Fibroblast of skin of right quadriceps (primary cell): ENCODE measurements at places on chromosomes 6 and 20.

DNA sequence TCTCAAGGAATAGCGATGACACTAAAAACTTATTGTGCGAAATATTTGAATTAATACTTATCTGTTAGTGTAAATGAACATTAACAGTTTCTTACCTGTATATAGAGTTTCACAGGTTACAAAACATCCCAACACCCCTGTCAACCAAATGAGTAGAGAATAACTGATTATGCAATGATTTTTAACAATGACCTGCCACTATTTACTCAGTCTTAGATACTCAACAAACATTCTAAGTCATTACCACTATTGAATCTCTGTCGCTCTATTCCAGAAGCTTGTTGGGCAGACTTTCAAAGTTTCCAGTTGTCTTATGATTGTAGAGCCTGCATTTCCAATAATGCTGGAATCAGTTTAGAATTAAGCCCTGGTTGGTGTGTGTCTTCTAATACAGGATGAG, 85.5 kb downstream of the RNF182 start:
- no peak for DNase-seq

DNA sequence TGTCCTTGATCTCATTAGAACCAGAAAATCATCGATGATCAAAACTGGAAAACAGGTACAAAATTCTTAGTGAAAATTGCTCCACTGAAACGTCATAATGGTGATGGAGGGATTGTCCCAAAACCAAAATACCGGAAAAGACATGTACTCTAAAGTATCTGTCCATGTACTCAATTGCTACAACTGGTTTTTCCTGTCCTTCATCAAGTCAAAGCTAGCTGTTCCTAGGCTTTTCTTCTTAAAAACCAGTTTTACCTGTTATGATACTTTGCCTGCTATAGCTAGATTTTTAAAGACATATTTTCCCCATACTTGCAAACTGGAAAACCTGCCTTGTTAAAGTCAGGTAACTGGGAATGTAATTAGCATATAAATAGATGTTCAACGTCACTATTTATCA, 50.5 kb upstream of the LRRC1 start:
- DNase-seq, result no peak

- no peak for DNase-seq
Measured at GRCh38 chr6:3812596-3812995, 36.6 kb upstream of the FAM50B start.

- no peak for DNase-seq
Measured at GRCh38 chr20:38278763-38279162, 18.2 kb upstream of the KIAA1755 start.

DNA sequence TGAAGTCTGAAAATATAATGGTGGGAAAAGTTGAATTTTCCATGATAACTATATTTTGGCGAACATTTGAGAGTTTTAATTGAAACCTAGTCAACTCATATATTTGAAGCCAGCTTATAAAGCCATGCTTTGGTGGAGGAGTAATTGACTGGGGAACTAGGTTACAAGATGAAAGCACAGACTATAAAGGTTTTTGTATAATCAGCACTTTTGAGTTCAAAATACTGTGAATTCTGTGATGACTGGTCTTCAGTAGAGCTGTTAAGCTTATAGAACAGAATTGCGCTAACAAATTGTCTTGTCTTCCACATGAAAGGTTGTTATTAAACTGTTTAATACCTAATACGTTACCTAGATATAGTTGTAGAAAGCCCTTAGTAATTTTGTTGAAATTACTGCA, 159.1 kb upstream of the SCGN start:
- DNase-seq, result no peak

DNA sequence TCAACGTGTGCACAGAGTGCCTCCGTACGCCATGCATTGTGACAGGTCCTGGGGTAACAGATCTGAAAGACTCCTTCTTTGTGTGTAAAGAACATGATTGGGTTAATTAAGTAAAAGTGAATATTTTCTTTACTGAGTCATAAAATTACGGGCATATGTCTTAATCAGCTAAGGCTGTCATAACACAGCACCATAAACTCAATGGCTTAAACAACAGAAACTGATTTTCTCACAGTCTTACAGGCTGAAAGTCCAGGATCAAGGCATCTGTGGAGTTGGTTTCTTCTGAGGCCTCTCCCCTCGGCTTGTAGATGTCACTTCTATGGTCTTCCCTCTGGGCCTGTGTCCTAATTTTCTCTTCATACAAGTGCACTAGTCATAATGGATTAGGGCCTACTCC, 176.9 kb downstream of the MTFR2 start:
- peak; percentile 63 for DNase-seq

GRCh38 chr6:166456395-166457156, 73.8 kb upstream of the MPC1 start:
- DNase-seq, result no peak

DNA sequence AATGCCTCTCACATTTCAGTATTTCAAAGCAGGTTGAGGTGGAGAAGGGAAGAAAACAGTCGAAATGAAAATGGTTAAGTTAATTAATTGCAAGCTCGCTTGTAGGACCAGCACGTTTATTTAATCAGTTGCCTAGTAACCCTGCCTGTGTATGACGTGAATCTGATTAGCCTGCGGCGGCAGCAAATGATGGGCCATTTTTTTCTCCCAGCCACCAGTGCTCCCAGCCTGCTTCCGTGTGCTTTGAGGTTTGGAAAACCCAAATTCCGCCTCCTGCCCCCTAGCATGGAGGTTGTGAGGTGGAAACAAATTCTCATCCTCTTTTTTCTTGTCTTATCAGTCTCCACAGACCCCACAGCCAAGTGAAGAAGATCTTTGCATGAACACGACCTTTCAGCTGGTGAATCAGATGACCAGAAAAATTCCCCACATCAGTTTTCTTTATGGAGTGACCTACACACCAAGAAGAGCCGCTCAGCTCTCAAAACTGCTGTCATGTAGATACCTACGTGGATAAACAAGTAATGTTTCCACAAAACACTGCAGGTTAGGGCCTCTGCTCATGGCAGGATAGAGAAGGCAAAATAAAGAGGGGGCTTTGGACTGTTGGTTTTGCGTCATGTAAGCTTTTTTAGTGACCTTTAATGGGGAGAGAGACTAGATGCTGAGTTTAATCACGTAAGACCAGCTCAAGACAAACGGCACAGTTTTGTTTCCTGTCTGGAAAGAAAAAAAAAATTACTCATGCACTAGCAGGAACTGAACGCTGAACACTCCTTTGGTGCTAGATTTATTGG, 572.9 kb upstream of the NOX3 start:
- peak; percentile 24 for DNase-seq

GRCh38 chr6:36177166-36177565, 19.4 kb upstream of the BRPF3 start:
- no peak for DNase-seq

GRCh38 chr20:8783734-8784133, 285.2 kb upstream of the PLCB4 start:
- DNase-seq, result no peak

DNA sequence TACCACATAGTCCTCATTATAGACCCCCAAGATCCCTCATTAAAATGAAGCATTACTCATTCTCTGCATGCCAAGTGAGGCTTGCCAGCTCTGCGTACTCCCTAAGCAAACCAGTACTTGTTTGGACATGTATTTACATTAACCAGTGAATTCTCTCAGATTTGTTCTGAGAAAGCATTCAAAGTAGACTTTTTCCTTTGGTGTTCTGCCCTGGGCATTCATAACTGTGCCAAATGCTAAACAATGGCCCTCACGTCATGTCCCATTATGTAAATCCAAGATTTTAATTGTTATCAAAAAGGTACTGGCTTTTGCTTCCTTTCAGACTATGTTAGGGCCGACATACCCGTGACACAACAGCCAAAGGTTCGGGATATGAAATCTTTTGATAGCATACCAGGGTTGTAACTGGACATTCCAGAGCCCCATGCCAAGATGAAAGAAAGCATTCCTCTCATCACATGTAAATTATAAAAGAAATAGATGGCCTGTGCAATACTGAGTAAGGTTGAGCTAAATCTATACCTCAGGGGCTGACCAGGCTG, 164.2 kb downstream of the ADAT2 start:
- DNase-seq, result peak; percentile 36

GRCh38 chr6:35262596-35262995, 3.1 kb downstream of the ZNF76 start:
- peak; percentile 13 for DNase-seq

DNA sequence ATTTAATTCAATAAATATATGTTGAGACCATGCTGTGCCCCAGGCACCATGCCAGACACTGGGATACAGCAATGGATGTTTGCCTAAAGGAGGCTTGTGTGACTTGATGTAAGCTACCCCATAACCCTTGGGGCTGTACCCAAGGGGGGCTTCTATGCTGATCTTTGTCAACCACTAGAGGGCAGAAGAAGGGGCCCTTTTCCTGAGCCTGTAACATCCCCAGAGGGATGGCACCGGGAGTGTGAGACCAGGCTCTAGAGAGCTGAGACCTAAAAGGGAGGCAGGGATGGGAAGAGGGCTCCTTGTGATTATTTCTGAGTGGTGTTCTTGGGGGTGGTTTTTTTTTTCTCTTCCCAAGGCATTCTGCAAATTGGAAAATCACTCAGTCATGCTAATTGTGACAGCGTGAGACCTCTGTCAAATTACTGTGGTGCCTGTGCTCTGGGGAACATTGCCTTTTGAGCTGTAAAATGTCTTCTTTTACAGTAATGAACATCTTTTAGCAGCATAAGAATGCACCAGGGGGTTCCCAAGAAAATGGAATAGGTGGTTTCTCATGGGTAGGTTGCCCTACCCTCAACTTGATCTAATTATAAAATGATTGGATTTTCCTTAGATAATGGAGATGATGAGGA, 138.7 kb upstream of the SLC24A3 start:
- DNase-seq, result no peak

GRCh38 chr6:51528556-51528955, 558.9 kb downstream of the PKHD1 start:
- peak; percentile 5 for DNase-seq

DNA sequence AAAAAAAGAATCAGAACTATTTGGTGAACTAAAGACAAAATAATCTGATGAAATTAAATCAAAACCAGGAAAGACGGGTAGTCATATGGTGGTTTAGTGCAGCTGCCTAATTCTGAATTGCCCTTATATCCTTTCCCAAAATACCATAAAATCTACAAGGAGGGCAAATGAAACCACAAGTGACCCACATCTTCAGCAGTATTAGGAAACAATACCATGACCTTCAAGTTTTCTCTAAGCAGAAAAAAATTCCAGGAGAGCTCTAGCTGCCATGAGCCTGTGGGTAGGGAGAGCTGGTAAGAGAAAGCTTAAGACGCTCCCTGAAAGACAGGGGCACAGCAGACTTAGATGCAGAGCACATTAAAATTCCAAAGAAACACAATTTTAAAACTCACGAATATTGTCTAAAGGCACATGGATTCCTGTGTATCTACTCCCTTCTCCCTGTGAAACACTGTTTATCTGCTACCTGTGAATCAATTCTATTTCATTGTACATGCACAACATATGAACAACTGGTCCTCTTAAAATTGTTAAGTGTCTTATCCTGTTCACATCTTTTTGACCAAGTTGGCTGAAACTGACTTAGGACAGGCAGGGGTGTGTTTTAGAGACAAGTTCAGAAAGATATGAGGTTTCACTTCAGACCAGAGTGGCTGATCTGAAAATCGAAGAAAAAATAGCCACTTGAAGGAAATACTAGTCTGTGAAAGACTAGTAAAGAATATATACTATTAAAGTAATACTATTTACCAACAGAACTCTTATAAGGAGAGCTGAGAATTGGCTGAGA, 153.6 kb upstream of the SHLD1 start:
- no peak for DNase-seq

DNA sequence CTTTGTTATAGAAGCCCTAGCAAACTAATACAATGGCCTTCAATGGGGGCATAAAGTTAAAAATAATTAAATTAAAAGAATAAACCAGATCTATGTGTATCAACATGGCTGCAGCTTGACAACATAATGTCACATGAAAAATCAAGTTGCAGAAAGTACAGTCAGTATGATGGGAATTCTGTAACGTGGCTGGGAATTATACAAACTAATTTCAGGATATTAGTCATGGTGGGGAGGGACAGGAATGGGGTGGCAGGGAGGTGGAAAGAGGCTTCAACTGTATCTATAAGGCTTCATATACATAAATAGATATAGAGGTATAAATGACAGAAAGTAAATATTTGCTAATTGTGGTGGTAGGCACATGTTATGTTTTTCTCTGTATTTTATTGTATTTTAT, 107.1 kb downstream of the UNC5CL start:
- DNase-seq, result peak; percentile 74

- DNase-seq, result no peak
Measured at GRCh38 chr20:22555791-22556564, 28.4 kb downstream of the FOXA2 start.

- no peak for DNase-seq
Measured at GRCh38 chr20:44064501-44065400, 122.2 kb downstream of the JPH2 start.

DNA sequence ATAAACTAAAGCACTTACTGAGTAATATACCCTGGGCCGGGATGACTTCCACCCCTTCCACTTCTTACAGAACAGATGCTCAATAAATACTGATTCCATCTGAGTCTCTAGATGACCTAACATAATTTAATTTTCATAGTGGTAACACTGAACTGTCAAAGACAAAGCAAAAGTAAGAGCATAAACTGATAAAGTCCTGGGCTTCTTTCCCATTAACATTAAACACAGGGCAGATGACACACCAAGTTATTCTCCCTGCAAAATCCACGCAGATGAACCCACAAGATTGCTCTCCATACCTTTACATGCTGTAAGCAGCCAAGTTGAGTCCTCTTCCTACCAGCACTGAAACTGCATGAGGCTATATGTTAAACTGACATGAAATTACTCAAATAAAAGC, 27.1 kb downstream of the AGPAT4 start:
- no peak for DNase-seq

- DNase-seq, result no peak
Measured at GRCh38 chr6:106710580-106710979, 81.2 kb downstream of the QRSL1 start.

DNA sequence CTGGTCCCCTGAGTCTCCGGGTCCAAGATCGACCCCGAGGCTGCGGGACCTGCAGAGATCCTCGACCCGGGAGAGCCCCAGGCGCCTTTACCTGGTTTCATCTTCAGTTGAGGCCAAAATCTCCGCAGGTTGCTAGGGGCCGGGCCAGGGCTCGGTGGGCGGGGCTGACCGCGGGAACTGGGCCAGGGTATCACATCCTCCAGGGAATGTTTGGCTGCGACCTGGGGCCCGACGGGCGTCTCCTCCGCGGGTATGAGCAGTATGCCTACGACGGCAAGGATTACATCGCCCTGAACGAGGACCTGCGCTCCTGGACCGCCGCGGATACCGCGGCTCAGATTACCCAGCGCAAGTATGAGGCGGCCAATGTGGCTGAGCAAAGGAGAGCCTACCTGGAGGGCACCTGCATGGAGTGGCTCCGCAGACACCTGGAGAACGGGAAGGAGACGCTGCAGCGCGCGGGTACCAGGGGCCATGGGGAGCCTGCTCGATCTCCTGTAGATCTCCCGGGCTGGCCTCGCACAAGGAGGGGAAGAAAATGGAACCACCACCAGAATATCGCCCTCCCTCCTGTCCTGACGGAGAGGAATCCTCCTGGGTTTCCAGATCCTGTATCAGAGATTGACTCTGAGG, 53.8 kb upstream of the POLR1H start:
- no peak for DNase-seq
